Sciatic nerve (tissue), 2 donors: ENCODE measurements at places on chromosomes 5 and 9. TPM values are rescaled to one million over a fixed set of nuclear protein-coding genes. Genes with fewer than 3 reads are reported as not detected.

Gene GHR
- total RNA-seq: 31.0 TPM

DNA sequence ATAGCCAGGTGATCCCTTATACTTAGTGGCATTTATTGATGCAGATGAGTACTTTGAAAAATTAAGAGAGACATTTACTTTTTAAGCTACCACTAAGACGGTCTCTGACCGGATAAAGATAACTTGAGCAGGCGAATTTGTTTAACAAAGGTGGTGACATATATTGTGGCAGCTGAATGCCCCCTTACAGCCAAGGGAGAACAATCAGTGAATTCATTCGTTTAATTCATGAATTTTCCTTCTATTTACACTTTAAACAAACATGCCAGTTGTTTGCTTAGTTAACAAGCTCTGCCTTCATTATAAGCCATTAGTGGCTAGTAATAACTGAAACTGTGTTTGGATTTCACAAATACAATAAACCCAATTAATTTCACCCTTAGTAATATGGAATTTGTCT is 187.1 kb downstream of the AOPEP start:
- no peak for DNase-seq

DNA sequence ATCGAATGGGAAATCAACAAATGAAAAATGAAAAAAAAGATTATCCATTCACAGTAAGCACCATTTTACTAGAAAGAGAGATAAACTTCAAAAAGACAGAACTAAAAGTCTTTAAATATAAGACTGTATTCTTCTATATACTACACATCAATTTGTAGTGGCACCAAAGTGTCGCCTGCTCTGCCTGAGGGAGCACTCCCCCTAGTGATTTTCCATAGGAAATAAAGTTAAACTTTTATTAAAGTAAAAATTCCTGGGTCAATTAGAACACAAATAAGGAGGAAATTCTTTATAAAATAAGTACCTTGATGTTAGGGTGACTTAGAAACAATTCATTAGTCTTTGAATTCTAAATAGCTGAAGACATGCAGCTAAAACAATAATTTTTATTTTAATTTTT is 9.7 kb downstream of the RAD1 start:
- DNase-seq: no peak

GRCh38 chr9:72052122-72052521 is 8.3 kb downstream of the C9orf57 start:
- DNase-seq: no peak

Gene SCGB3A2
- 1.0 TPM for total RNA-seq

- no peak for DNase-seq
Measured at GRCh38 chr5:65625743-65626142, 916 bp downstream of the SHLD3 start.

- DNase-seq: no peak
Measured at GRCh38 chr5:107933326-107933725, 262.6 kb upstream of the EFNA5 start.

DNA sequence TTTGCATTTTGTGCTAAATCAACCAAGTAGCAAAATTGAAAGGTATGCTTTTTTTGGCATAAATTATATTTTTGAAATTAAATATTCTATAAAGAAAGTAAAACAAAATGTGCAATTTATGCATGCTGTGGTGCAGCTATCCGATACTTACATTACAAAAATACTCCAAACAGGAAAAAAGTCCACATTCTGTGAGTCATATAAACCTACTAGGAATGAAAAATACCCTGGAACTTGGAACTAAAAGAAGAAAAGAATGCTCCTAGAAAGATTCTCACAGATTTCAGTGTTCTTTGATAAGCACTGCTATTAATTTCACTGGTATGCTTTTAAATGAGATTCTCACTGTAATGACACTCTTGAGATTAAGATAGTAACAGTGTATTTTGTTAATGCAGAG is 92.6 kb downstream of the OSMR start:
- DNase-seq: no peak

Gene ATP10B
- 16.1 TPM for total RNA-seq

Gene HAPLN1
- total RNA-seq: not detected

- DNase-seq: no peak
Measured at GRCh38 chr5:94613583-94613982, 4.8 kb downstream of the KIAA0825 start.
